Activated CD4-positive, alpha-beta memory T cell treated with anti-CD3 and anti-CD28 coated beads for 36 hours (primary cell): ENCODE measurements at places on chromosomes 12 and 14. TPM values are rescaled to one million over a fixed set of nuclear protein-coding genes. Genes with fewer than 3 reads are reported as not detected.
A peak's percentile ranks its signal among the peaks of the same experiment; 100 is the strongest.

The MYF6 gene
- not detected for total RNA-seq

The B4GALNT1 gene
- 1.7 TPM for total RNA-seq

The KLRC1 gene
- total RNA-seq: not detected

The TAS2R31 gene
- 1.1 TPM for total RNA-seq

The GPX2 gene
- total RNA-seq: not detected

- peaks cover 14% of the 10 kb centered on the region for H3K36me3 ChIP-seq
- H3K4me3 ChIP-seq: no peak overlapping the region
- H3K27me3 ChIP-seq: no peaks in the 10 kb centered on the region
- peaks cover 22% of the 10 kb centered on the region for H3K4me1 ChIP-seq
- no peak for DNase-seq
Observed at GRCh38 chr14:59278111-59278510, 89.6 kb downstream of the DAAM1 start.

- H3K4me3 ChIP-seq: no peak overlapping the region
- peaks cover 10% of the 10 kb centered on the region for H3K4me1 ChIP-seq
- DNase-seq: no peak
- H3K27ac ChIP-seq: no peak overlapping the region
- H3K27me3 ChIP-seq: no peaks in the 10 kb centered on the region
Observed at GRCh38 chr12:857611-858010, 91.9 kb downstream of the RAD52 start.

- no peak overlapping the region for H3K4me3 ChIP-seq
- DNase-seq: no peak
- no peak overlapping the region for H3K27ac ChIP-seq
Observed at GRCh38 chr14:76938092-76938500, 90.4 kb downstream of the IRF2BPL start.

GRCh38 chr12:72304751-72305150 is 32.6 kb downstream of the TRHDE start:
- H3K27ac ChIP-seq: no peak overlapping the region
- H3K36me3 ChIP-seq: no peaks in the 10 kb centered on the region
- H3K4me1 ChIP-seq: no peaks in the 10 kb centered on the region
- DNase-seq: no peak
- H3K27me3 ChIP-seq: no peaks in the 10 kb centered on the region

- H3K36me3 ChIP-seq: no peaks in the 10 kb centered on the region
- no peak within 1 kb of the TSS for H3K27ac ChIP-seq
- peaks cover 38% of the 10 kb centered on the region for H3K27me3 ChIP-seq
- peaks cover 3% of the 10 kb centered on the region for H3K4me1 ChIP-seq
- DNase-seq: peak; percentile 9
Observed at GRCh38 chr12:108129017-108129812, at the start of gene WSCD2. TSS of gene WSCD2 (plus strand) at chr12:108129288. CDS start at chr12:108195833, 66,545 bp downstream.

DNA sequence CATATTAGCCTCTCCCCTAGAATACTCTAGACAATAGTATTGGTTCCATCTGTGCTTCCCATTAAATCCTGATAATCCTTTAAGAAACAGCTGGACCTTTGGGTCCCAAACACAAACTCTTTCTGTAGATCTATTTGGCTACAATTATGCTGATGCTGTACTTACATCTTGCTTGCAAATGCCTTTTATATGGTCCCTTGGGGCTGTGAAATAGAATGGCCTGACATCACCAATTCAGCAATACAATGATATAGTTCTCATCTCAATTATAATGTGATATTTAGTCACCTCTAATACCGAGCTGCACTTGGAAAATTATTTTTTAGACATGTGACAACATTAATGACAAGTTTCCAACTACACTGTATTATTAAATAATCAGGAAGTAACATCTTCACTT is 261.5 kb downstream of the SOX5 start:
- DNase-seq: no peak
- no peaks in the 10 kb centered on the region for H3K36me3 ChIP-seq
- no peaks in the 10 kb centered on the region for H3K4me1 ChIP-seq

DNA sequence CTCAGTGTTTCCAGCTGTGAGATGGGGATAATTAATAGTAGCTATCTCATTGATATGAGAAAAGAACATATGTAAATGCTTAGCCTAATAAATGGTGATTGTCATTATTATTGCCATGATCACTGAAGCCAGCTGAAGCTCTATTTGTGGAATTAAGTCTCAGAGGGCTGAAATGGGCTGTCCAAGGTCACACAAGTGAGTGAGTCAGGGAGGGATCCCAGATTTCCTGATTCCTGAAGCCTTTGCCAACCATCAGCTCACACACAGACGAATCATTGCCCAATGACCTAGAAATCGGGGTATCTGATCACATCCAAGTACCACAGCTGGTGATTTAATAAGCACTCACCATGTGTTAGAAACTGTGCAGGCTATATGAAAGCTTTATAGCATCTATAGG is 21.6 kb upstream of the TMEM229B start:
- no peak overlapping the region for H3K27ac ChIP-seq
- no peaks in the 10 kb centered on the region for H3K4me1 ChIP-seq
- H3K36me3 ChIP-seq: no peaks in the 10 kb centered on the region
- no peaks in the 10 kb centered on the region for H3K27me3 ChIP-seq
- H3K4me3 ChIP-seq: no peak overlapping the region

GRCh38 chr12:96170328-96170727 is 23.8 kb upstream of the ELK3 start:
- no peak overlapping the region for H3K4me3 ChIP-seq
- H3K27ac ChIP-seq: no peak overlapping the region
- no peaks in the 10 kb centered on the region for H3K27me3 ChIP-seq
- no peak for DNase-seq
- no peaks in the 10 kb centered on the region for H3K36me3 ChIP-seq

DNA sequence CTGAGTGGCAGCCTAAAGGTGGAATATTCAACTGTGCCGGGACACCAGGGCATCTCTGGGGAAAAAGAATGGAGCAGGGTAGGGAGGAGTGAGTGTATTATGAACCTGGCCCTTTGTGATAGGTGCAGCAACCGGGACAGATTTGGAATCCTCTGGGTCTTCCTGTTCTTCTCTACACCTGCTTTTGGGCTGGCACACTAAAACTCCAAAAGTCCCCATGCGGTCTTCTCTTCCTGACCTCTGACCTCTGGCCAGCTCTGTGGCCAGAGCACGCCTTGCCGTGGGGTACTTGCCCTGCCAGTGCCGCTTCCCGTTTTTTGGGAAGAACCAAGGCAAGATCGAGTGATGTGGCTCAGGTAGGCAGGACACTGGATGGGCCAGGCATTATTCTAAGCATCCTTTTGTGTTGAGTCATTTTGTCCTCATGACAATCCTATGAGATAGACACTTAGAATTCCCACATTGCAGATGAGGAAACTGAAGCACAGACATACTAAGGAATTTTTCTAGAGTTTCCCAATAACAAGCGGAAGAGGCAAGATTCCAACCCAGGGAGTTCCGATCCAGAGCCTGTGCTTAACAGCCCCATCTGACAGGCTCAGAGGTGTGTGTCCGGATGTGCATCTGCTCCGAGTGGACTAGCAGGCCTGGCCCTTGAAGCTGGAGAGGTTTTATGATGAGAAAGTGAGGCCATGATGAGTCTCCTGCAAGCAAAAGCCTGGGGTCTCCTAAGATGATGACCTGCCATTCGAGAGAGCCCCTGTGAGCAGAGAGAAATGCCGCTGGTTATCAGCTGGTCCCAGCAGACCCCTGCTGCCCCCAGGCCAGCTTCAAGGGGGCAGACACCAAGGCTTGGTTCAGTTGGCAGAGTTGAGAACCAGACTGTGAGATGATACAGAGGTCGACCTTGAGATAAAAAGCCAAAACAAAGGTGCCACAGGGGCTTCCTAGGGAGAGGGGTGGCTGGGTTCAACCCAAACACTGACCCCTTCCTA is 67.9 kb upstream of the ESRRB start:
- no peak for DNase-seq
- H3K36me3 ChIP-seq: no peaks in the 10 kb centered on the region
- H3K4me3 ChIP-seq: no peak overlapping the region
- no peak overlapping the region for H3K27ac ChIP-seq

DNA sequence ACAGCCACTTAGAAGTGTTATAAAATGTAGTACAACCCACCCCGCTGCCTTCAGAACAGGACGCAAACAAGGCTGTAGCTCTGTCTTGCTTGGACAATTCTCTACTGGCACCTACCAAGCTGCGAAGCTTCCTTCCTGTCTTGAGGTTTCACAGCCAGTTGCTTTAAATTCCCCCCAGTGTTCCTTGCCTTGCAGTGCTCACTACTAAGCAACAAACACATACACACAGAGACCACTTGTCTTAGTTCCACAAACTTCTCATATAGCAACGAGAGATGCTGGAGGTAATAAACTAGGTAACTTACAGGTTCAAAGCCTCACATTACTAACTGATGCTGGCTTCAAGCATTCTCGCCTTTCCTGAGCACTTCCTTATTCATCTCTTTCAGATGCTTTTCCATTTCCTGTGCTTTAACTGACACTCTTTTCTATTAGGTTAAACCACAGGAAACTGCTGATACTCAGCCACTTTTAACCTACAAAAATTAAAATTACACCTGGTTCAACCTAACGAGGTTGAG is 91.5 kb upstream of the PTGDR start:
- no peak overlapping the region for H3K4me3 ChIP-seq
- no peaks in the 10 kb centered on the region for H3K36me3 ChIP-seq
- H3K27me3 ChIP-seq: no peaks in the 10 kb centered on the region
- DNase-seq: peak; percentile 18
- H3K27ac ChIP-seq: no peak overlapping the region
